Neuronal stem cell (in vitro differentiated cells): ENCODE measurements at places on chromosomes 3 and 15.

- no peaks in the 10 kb centered on the region for H3K36me3 ChIP-seq
- no peak for DNase-seq
- H3K4me3 ChIP-seq = no peak overlapping the region
- H3K4me1 ChIP-seq = peaks cover 2% of the 10 kb centered on the region
Observed at GRCh38 chr3:116969646-116970045, 260.1 kb downstream of the TUSC7 start.

- no peak for DNase-seq
- peaks cover 8% of the 10 kb centered on the region for H3K4me1 ChIP-seq
- H3K4me3 ChIP-seq = no peak overlapping the region
Observed at GRCh38 chr3:193984876-193985275, 151.1 kb upstream of the HES1 start.

DNA sequence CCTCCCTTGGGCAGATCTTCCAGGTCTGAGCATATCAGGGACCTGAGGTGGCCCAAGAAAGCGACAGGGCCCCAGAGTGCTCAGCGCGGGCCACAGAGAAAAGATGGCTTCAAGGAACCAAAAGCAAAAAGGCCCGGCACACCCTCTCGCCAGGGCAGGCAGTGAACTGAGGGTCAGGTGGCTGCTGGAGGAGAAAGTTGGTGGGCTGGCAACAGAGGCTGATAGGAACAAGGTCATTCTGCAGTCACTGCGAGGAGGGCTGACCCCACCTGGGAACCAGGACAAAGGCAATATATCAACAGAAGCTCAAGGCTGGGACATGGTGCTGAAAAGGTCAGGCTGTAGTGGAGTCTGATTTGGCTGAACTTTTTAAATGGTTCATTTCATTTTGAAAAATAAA lies 2.8 kb upstream of the ACSBG1 start:
- H3K27me3 ChIP-seq = no peaks in the 10 kb centered on the region
- no peak overlapping the region for H3K4me3 ChIP-seq
- peaks cover 4% of the 10 kb centered on the region for H3K4me1 ChIP-seq

- H3K4me3 ChIP-seq = no peak overlapping the region
- H3K27ac ChIP-seq = no peak overlapping the region
- no peaks in the 10 kb centered on the region for H3K36me3 ChIP-seq
- peaks cover 9% of the 10 kb centered on the region for H3K4me1 ChIP-seq
- peaks cover 20% of the 10 kb centered on the region for H3K27me3 ChIP-seq
- DNase-seq = no peak
Observed at GRCh38 chr3:13077431-13078162, 4.4 kb upstream of the IQSEC1 start.

GRCh38 chr3:158269942-158270341 lies 160.1 kb downstream of the RSRC1 start:
- no peak overlapping the region for H3K27ac ChIP-seq
- H3K36me3 ChIP-seq = no peaks in the 10 kb centered on the region
- no peaks in the 10 kb centered on the region for H3K27me3 ChIP-seq

DNA sequence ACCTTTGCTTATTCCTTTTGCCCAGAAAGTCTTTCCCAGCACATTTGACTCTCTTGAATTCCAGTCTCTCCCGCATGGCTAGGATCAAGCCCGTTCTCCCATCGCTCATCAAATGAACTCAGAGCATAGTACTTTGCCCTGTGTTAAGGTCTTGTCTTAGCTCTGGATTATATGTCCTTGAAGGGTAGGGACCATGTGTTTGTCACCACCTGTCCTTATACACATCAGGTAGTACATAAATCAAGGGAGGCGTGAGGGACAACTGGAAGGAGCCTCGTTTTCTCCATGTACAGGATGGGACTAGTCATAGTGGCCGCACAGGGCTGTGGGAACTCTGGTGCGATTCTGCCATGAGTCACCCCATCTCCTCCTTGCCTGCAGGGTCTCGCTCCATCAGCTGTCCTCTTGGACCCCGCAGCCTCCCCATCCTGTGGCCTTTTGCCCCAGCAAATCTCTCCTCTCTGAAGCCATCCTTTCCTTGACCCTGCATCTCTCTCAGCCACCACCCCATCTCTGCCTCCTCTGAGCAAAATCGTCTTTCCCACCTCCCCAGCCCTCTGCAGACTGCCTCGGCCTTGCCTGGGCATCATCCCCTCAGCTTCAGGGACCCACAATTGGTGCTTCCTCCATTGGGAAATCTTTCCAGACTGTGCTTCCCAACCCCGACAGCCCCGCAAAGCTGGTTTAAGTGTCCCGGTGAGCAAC lies 33.4 kb upstream of the RAB6B start:
- H3K27me3 ChIP-seq = no peaks in the 10 kb centered on the region
- H3K4me3 ChIP-seq = no peak overlapping the region
- DNase-seq = no peak
- peaks cover 3% of the 10 kb centered on the region for H3K4me1 ChIP-seq

- no peak for DNase-seq
- no peaks in the 10 kb centered on the region for H3K27me3 ChIP-seq
- no peaks in the 10 kb centered on the region for H3K36me3 ChIP-seq
- no peak overlapping the region for H3K27ac ChIP-seq
- no peaks in the 10 kb centered on the region for H3K4me1 ChIP-seq
- no peak overlapping the region for H3K4me3 ChIP-seq
Observed at GRCh38 chr3:192224634-192225155, 502.6 kb downstream of the FGF12 start.
